ENCODE measurements at places on chromosomes 4 and X.

- DNase-seq = no peak
Measured at GRCh38 chrX:119726900-119727555, 31.4 kb upstream of the SOWAHD start.

DNA sequence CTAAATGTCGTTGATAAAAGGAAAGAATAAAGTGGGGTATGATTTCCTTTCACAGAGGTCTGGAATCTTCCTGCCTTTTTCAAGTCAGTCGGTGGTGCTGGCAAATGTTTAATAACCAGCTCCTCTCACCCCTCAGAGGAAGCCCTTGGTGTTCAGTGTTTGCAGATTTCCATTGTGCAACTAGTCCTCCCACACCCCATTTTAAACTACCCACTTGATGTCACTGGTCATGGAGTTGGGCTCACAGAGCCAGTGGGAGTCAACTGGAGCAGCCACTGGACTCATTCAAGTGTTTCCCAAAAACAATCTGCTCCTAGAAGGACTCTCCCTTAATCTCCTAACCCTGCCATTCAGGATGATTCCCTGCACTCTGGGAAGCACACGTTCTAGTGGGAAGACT, 149.2 kb downstream of the PTTG2 start:
- no peak for DNase-seq

DNA sequence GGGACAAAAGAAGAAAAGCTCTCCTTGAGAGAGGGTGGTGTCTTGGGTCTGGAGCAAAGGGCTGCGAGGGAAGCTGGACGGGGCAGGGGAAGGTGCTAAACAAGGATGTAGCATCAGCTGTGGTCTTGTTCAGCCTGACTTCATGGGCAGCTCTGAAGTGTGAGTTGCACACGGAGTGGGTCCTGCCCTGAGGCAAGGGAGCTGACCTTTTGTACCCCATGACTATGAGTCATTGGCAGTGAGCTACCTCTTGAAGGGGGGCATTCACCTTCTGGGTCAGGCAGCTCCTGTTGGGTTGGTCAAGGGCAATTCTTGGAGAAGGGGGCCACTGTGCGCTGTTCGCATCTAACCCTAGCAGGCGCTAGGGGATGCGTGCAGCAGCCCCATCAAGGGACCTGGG, 151.8 kb downstream of the SMIM20 start:
- no peak for DNase-seq

DNA sequence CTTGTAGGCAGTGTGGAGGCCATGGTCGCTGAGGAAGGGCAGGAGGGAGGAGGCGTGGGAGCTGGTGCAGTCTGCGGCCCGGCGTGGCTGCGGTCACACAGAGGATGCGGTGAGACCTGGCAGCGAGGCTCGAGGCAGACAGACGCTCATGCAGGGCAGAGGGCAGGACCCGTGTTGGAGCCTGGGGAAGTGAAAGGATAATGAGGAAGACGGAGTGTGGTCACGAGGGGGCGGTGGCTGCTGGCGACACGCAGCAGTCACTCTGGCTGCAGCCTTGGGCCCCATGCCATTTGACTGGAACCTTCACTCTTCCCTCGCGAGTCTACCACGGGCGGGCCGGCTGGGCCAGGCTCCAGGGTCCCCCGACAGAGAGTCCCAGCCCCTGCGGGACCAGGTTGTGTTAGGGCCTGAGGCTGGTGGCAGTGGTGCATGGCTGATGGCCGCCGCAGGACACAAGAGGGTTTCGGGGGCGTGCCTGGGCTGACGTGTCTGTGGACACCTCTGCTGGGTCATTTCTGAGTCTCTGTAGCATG, 68.8 kb upstream of the HGFAC start:
- no peak for DNase-seq

DNA sequence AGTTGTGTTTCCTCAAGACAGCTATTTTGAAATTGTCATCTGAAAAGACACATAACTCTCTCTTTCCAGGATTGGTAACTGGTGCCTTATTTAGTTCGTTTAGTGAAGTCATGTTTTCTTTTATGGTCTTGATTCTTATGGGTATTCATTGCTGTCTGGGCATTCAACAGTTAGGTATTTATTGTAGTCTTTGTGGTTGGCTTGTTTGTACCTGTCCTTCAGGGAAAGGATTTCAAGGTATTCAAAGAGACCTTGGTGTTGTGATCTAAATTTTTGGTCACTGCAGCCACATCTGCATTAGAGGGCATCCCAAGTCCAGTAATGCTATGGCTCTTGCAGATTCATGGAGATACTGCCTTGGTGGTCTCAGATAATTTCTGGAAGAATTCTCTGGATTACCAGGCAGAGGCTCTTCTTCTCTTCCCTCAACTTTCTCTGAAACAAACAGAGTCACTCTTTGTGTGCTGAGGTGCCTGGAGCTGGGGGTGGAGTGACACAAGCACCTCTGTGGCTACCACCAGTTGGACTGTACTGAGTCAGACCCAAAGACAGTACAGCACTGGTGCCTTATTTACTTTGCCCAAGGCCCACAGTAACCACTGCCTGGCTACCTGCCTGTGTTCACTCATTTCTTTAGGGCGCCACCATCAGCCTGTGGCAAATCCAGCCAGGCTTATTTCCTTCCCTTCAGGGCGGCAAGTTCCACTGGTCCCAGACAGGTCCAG, 620.4 kb downstream of the KCNIP4 start:
- no peak for DNase-seq

DNA sequence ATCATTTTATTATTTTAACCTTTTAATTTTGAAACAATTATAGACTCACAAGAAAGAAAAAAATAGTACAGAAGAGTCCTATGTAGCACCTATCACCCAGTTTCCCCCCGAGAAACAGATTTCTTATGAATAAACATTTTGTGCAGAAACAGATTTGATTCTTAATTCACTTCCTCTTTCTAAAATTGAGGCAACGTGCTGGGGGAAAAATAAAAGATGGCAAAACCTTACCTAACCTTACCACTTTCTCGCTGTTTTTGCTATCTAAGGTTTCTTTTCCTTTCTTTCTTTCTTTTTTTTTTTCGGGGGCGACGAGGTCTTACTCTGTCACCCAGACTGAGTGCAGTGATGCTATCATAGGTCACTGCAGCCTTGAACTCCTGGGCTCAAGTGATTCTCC, 4.3 kb upstream of the CLNK start:
- DNase-seq = no peak

- DNase-seq = no peak
Measured at GRCh38 chrX:132090403-132091159, 37.2 kb downstream of the FRMD7 start.

DNA sequence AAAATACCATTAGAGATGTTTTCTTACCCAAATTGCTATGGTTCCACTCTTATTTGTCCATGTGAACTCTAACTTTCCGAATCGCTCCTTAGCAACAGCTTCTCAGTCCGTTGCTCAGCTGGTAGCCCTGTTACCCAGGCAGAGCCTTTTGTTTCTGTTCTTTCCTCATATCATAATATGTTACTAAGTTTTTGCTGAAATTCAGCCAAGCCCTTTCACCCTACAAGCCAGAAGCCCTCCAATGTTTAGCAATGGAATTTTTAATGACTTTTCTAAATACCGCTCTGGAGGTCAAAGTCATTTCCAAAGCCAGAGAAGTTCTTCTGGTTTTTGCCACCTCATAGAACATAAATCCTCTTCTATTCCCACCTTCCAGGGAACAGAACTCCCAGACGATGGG, 1029.5 kb downstream of the C4orf33 start:
- DNase-seq = no peak

- DNase-seq = peak; percentile 37
Measured at GRCh38 chr4:128468123-128468989, 180.7 kb upstream of the PGRMC2 start.

DNA sequence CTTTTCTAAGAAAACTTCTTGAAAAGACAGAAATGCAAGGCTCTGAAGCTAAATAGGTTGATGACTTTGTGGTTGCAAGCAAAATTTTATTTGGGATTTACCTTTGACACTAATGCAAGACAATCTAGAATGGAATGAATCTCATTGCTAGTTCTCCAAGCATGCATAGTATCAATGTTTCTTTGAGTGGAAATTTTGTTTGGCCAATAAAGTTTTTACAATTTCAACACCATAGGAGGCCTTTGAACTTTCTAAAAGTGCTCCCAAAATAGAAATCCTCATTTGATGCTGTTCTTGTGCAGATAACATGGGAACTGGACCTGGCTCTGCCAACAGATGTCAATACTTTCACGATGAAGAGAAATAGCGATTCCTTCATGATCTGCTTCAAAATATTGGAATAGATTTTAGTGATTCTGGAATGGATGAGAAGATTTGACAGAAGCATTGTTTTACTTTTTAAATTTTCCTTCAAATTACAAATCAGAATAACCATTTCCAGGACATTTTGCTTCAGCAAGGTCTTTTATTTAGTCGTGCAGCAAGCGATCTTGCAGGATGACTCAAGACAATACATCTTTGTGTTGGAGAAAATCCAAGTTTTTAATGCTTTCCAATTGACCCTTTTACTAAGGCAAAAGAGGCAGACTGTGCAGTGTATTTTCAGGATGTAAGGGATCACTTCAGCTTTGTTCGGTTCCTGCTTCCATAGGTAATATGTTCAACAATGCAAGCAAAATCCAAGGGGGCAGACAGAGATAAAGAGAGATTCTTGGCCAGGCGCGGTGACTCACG, 51.7 kb upstream of the OTUD4 start:
- DNase-seq = no peak

GRCh38 chr4:56086073-56086541, 137.4 kb downstream of the CEP135 start:
- no peak for DNase-seq

DNA sequence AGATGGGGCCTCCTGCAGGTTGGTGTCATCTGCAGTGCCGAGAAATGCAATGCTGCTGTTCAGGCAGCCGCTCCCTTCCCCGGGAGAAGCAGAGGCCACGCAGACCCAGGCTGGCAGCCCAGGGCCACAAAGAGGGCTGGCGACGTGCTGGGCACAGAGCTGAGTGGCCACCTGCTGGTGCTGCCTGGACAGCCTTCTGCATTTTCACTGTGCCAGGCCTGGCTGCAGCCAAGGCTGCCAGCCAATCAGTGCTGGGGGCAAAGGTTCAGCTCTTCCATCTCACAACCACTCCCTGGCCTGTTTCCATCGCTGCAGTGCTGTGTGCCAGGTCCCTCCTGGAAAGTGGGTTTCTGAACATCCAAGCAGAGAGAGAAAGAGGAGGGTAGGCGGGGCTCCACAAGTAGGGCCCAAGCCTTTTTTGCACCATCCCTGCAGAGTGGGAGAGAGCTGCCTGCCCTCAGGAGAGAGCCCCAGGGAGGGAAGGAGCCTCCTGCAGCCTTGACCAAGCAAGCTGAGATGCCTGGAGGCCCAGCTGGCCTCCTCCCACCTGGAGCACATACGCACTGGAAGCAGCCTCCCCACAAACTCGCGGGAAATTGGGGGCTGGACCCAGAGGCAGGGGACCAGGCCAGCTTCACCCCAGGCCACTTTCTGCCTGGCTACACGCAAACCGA, 20.1 kb downstream of the ADRA2C start:
- DNase-seq = no peak

DNA sequence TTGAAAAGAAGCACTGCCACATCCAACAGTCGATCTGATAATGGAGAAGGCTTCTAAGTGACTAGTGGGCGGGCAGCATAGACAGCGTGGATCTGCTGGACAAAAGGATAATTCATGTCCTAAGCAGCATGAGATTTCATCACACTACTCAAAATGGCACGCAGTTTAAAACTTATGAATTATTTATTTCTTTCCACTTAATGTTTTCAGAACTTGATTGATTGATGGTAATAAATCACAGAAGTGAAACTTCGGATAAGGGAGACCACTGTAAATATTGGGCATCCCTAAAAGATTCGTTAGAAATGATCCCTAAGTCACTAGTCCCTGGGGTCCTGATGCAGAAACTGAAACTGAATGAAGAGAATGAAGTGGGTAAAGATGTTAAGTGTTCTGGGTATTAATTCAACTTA, 93.0 kb upstream of the ANK2 start:
- no peak for DNase-seq

- no peak for DNase-seq
Measured at GRCh38 chr4:151267822-151268535, 9.0 kb upstream of the PRSS48 start.

GRCh38 chr4:60757986-60758680, 442.0 kb upstream of the ADGRL3 start:
- no peak for DNase-seq

DNA sequence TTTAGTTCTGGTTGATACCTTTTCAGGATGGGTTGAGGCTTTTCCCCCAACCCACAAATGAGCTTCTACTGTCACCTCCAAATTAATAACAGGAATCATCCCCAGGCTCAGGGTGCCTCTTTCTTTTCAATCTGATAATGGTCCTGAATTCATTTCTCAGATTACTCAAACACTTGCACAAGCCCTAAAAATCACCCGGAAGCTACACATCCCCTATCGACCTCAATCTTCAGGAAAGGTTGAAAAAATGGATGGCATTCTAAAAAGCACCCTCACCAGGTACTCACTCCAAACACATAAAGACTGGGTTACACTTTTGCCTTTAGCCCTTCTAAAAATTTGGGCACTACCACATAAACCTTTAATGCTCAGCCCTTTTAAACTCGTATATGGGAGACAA, 79.9 kb downstream of the COQ2 start:
- DNase-seq = no peak

DNA sequence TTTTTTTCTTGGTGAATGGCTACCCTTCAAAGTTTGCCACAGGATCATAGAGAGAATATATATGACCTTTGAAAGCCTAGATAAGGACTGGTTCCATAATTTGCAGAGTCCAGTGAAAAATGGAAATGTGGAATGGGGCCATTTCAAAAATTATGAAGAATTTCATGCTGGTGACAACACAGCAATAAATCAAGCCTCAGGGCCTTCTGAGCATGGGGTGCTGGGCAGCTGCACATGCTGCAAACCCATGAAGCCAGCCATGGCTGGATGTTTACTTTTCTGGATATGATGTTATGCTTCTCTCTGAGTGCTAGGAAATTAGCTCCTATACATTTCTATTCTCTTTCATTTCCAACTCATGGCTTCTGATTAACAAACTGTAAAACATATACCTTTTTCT, 16.0 kb upstream of the PLA2G12A start:
- no peak for DNase-seq

GRCh38 chr4:134518574-134519217, 317.1 kb upstream of the PABPC4L start:
- no peak for DNase-seq

- DNase-seq = no peak
Measured at GRCh38 chr4:126766241-126766640, 866.5 kb upstream of the INTU start.

GRCh38 chrX:121671649-121672048, 624.2 kb downstream of the GLUD2 start:
- DNase-seq = no peak

GRCh38 chr4:105767579-105767978, 59.0 kb downstream of the GSTCD start:
- no peak for DNase-seq

DNA sequence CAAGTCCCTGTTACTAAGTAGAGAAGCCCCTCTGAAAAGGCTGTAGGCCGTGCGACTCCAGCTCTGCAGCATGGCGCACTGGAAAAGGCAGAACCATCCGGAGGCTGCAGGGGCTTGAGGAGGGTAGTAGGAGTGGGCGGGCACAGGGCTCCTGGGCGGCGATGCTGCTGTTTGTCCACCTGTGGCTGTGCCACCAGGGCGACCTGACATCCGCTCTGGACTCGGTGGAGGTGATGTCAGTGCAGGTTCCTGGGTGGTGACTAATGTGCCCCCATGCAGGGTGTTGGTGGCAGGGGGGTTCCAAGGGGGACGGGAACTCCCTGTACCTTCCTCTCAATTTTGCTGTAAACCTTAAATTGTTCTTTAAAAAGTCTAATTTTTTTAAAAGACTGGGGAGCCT, 58.3 kb downstream of the PCGF3 start:
- DNase-seq = no peak
